Stimulated activated CD8-positive, alpha-beta memory T cell treated with anti-CD3 and anti-CD28 coated beads, Interleukin-7, amount 100 ng/mL, for 1 hour (primary cell): ENCODE measurements at places on chromosomes 16 and 17.

DNA sequence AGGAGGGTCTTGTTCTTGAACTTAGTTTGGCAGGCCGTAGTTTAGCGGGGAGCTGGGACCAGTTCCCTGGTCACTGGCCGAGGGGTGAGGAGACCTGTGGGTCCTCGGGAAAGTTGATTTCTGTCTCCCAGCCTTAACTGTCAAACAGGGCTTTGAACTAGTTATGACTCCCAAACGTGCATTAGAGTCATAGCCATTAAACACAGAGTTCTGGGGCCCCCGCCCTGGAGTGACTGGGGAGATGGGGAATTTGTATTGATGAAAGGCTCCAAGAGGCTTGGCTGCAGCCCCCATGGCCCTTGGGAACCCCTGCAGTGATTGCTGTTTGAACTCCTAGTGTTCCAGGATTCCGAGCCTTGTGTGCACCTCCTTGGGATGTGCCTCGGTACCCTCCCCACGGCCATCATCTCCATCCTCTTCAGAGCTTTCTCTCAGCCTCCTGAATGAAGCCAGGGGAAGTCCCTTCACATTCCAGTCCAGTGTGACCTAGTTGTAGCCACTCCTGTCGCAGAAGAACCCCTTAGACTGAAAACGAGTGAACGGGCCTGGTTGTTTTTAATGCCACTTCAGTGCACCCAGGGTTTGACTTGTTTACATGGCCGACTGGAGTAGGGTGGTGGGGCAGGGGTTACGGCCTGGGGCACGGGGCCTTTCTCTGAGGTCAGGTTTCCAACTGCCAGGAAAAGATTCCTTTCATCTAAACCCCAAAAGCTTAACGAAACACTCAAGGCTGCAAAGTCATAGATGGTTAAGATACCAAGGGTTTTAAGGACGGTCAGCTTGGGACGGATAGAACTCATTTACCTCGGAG lies 1.4 kb downstream of the MPRIP start:
- no peak for DNase-seq

- no peak for DNase-seq
Observed at GRCh38 chr17:57490890-57491289, 234.6 kb downstream of the MSI2 start.

DNA sequence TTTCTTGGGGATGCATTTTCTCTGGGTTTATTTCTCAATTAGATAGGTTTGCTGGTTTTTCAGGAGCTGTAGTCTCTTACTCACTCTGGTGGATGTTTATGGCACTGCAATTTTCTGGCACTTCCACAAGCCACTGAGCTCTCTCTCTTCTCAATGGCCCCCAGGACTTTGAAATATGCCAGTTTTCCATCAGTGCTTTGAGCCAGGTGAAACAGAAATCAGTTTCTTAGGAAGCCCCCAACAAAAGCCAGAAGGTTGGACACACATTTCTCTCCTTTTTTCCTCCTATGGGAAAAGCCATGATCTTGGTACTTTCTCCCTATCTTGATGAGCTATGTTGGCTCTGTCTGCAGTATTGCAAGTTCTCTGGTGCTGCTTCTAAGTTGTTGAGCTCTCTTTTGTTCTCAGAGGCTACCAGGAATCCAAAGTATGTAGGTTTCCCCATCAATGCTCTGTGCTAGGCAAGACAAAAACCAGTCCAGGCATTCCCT lies 90.7 kb upstream of the SMIM36 start:
- no peak for DNase-seq

- no peak for DNase-seq
Observed at GRCh38 chr16:57986196-57986595, 14.3 kb downstream of the ZNF319 start.

DNA sequence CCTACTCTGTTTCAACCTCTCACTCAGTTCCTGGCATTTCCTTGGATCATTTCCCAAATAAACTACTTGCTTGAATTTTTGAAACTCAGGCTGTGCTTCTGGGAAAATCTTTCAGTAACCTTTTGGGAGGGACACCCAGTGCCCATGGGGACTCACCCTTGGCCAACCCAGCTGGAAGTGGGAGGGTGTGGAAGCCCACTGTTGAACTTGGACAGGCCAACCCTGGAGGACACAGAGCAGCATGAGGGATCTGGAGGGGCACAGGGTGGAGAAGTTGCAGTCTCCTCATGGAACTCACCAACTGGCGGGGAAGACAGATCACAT lies 11.2 kb downstream of the RTN4RL1 start:
- DNase-seq: no peak

- DNase-seq: no peak
Observed at GRCh38 chr17:78979780-78980623, at the start of gene LGALS3BP. TSS of gene LGALS3BP (minus strand) at chr17:78979923. CDS start at chr17:78977191, 2,732 bp downstream.

DNA sequence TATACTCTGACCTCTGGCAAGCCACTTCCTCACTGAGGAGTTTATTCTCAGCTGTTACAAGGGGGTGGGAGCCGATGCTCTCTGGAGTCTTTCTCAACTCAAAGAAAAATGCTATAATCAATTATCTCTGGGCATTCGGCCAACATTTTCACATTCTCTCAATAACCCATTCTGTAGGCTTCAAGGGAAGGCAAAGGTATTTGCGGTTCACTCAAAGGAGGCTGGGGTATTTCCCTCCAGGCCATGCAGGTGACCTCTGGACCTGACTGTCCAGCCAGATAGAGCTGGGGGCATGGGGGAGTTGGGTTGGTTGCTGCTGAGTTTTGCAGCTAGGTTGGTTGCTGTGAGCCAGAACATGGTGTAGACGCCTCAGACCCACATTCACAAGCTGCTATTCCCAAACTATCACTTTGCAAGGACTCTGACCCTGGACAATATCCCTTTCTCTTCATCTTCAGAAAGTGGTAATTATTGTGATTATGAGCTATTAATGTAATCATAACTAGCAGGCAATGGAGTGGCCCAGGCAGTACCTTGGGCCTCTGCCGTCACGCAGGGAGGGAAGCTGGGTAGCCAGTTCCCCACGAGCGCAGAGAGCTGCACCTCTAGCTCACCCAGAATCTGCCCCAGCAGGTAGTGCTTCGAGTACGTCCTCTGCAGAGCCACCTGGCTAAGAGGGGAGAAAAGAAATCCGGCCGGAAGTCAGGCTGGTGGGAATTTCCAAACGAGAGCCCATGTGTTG lies 42.1 kb downstream of the AIPL1 start:
- DNase-seq: no peak

DNA sequence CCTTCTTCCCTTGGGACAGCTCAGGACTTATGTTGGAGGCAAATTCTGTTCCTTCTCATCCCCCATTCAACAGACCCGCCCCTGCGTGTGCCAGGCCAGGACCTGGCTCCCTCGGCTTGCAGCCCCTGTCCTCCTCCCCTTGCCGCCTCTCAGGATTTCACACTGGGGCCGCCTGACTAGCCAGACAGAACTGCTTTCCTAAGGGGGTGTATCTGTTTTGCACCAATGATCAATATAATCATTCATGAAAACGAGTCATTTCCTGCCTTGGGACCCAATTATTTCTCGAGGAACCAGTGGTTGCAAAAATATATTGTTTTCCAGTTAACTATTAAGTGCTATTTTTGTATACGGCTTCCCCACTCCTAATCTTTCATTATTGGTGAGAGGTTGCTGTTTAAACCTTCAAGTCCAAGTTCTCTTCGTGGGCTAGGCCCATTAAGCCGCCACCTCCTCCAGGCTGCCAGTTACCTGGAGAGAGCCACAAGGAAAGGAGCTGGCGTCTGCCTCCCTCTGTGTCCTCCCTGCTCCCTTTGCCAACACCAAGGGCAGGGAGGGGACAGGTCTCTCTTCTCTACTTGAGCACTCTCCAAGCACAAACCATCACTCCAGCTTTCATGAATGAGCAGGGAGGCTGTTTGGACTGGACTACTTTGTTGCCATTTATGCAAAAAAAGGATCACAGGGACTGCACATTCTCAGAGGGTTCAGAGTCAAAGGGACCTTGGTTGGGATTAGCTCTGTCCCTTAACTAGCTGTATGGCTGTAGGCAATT lies 8.9 kb downstream of the DCAKD start:
- DNase-seq: no peak

GRCh38 chr17:2958706-2959222 lies 104.6 kb downstream of the OR1D5 start:
- no peak for DNase-seq

- DNase-seq: peak; percentile 43
Observed at GRCh38 chr17:30363715-30364202, 15.0 kb upstream of the CPD start.

GRCh38 chr17:54882950-54883349 lies 17.7 kb upstream of the TOM1L1 start:
- DNase-seq: no peak

GRCh38 chr16:53805752-53806151 lies 101.8 kb downstream of the FTO start:
- DNase-seq: no peak

DNA sequence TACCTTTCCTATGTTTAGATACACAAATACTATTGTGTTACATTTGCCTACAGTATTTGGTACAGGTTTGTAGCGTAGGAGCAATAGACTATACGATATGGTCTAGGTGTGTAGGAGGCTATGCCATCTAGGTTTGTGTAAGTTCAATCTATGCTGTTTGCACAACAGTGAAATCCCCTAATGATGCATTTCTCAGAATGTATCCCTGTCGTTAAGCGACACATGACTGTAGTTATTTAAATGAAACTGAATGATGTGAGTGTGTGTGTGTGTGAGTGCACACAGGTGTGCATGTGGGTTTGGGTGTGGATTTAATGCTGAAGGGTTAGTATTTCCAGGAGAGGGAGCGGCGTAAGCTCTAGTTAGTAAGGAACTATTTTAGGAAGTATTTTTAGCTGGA lies 34.6 kb upstream of the SMIM36 start:
- no peak for DNase-seq

DNA sequence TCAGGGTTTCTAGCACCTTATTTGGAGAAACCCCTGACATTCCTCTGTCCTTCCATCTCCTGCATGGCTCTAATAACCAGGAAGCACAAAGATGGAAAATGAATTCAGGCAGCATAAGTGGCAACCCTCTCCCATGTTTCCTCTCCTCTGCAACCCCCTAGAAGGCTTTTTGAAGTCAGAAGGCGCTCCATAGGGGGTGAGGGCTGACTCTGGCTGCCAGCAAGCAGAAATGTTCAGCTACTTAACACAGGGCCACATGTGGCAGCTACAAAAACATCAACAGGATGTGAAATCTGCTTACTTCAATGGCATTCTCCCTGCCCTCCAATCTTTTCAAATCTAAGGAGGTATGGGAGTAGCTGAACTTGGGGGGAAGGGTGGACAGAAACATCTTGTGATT lies 55.2 kb upstream of the IRX5 start:
- DNase-seq: no peak

GRCh38 chr16:72805486-72805885 lies 242.4 kb downstream of the ZFHX3 start:
- DNase-seq: no peak

GRCh38 chr17:62981933-62982332 lies 15.9 kb downstream of the TANC2 start:
- DNase-seq: no peak

DNA sequence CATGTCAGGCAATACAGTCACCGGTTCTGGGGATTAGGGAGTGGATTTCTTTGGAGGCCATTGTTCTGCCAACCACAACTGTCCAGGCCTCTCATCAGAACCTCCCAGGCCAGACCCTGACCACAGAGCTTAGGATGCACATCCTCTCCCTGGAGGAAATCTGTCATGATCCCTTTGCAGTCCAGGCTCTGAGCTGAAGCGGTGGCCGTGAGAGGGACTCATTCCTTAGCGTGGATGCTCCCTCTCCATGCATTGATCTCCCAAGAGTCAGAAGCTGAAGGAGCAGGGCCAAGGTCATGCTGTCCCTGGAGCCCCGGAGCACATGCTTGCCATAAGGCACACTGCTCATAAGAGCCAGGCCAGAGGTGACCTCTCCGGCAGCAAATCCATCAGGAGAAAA lies 181.4 kb downstream of the COPRS start:
- DNase-seq: no peak

DNA sequence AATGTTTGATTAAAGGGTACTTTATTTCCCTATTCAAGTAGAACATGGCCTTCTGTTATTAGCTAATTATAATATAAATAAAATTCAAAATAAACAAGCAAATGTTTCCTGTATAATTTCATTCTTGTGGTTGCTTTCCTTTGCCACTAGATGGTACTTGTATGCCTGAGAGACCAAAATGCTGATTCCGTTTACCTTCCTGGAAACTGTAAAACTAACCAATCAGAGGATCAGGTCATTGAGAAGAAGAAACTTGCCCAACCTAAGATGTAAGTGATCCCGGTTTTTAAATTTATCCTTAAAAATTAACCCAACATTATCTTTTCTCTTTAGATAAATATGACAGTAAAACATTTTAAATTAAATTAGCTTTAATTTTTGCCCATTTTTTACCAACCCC lies 8.1 kb upstream of the ABCA5 start:
- no peak for DNase-seq

DNA sequence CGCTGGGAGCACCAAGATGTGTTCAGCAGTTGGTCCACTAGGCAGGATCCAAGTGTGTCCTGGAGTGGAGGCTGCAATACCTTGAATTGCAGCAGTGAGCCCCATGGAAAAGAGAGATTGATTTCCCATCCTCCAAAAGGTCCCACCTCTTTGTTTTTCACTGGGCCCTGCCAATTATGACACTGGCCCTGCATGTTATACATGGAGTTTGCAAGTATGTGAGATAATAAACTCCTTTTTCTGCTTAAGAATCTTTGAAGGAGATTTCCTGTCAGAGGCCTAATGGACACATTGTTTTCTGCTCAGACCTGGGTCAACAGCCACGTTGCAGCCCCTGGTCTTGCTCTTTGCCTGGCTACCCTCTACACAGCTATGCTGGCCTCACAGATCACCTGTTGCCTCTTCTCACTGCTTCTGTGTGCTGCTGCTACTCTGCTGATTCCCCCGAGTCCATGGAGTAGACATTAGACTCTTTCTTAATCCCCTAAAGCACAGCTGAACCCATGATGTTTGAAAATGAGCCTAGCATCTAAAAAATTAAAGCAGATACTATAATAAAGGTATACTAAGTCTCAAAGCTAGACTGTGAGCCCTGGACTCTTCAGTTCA lies 341.9 kb upstream of the CDH11 start:
- DNase-seq: no peak

DNA sequence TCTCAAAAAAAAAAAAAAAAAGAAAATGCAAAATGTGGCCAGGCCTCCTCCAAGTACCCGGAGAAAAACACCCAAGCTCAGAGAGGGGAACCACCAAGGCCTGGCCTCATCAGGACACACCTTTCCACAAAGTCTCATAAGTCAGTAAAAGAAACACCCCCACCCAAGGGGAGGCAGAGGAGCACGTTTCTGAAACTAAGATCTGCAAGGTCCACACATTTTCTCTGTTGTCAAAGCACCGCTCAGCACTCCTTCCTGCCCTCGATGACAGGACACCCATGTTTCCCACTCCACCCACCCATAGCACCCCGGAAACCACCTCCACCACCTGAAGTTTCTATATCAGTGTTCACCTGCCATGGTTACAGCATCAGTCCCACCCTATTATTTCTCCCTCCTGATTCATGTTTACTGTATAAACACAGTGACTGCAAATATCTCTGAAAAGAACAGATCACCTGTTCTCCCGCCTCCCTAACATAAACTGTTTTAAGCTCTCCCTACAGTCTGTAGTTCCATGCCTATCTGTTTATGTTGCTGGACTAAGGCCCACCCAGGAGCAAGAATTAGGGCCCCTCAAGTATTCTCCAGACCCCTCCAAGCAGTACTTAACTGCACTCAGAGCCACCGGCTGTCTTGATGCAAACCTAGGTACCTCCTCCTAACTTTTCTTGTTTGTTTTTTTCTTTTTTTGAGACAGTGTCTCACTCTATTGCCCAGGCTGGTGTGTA lies 2.0 kb downstream of the CORO7 start:
- peak; percentile 32 for DNase-seq

GRCh38 chr16:79101491-79101890 lies 499.0 kb downstream of the MAF start:
- DNase-seq: no peak

- DNase-seq: no peak
Observed at GRCh38 chr16:66553223-66553622, 847 bp downstream of the CKLF start.

- no peak for DNase-seq
Observed at GRCh38 chr17:55303701-55304145, 39.0 kb downstream of the HLF start.
